ENCODE measurements at places on chromosomes 2 and 18. TPM values are rescaled to one million over a fixed set of nuclear protein-coding genes. Genes with fewer than 3 reads are reported as not detected.

DNA sequence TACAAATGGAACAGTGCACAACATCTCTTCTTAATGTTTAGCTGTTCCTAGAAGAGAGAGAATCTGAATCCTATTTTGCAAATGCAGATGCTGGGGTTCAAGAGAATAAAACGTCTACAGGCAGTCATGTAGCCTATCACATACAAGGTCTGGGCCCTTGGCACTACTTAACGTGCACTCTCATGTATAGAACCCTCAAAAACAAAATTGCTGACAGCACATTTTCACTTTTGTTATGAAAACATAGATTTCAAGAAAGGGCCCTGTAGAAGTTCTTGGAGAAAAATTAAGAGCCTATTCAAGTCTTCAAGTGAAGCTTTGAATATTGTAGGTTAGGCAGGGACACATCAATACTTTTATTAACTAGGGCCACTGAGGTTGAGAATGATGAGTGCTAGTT, 504.3 kb upstream of the FAM98A start:
- no peak for DNase-seq

- DNase-seq: no peak
These were observed 270.1 kb downstream of the EIPR1 start for GRCh38 chr2:3107567-3107966.

DNA sequence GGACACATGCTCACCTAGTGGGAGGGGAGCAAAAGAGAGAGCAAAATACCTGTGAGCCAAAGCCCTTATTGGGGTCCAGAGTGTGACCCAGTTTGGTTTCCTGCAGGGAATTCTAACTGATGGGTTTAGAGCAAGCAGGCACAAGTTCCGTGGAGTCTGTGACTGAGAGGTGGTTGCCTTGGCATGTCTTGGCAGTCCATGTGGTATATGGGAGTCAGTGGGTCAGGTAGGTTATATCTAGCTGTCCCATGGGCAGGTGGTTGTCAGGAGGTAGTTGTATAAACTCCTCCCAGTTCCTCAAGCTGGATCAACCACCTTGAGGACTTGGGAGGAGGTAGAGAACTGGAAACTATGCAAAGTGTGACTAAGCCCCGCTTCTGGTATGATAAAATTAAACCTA, 452.8 kb upstream of the VWC2L start:
- no peak for DNase-seq

DNA sequence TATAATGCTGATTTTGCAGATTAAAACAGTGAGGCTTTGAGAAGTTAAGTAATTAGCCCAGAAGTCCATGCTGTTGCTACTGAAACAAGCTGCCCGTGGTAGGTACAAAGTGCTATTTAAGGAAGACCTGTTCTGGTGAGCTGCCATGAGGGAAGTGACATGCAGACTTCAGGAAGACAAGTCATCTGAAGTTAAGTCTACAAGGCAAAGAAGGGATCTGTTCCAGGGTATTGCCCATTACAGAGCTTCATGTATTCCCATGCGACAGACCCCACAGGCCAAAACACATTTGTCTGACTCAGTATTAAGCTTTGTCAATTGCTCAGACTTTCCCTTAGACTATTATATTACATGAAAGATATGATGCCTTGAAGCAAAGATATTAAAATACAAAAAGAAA, 520.8 kb downstream of the FBXO15 start:
- no peak for DNase-seq

DNA sequence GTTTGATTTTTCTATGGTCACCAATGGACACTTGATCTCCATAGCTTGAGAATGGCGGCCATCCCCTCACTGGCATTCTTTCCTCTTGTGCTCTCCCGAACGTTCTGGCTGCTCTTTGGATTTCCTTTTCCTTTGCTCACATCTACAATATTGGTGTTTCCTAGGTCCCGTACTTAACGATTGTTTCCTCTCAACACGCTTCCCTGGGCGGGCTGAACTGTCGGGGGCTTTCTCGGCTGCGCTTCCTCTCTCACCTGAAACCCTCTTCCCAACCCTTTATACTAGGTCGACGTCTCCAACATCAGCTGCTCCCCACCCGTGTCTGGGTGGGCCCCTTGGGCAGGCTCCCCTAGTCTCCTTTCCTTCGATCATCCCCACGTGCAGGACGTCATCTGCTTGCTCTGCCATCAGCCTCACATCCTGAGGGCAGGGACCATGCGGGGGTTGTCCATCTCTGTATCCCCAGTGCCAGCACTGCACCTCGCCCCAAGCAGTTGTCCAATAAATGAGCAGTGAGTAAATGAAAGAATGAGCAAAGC, 634 bp upstream of the DIS3L2 start:
- no peak for DNase-seq

DNA sequence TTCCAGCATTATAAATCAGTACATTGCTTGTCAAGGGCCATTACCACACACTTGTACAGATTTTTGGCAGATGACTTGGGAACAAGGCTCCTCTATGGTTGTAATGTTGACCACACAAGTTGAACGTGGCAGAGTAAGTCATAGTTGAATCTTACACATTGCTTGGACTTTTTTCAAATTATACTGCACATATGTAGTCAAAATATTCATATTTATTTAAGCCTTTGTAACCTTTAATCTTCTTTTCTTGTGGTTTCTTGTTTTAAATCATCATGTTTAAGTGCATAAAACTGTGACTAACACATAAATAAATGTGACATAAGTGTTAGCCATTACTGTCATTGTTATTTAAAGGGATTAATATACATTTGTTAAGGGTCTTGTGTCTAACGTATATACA, 52.1 kb upstream of the EPB41L5 start:
- DNase-seq: no peak

- DNase-seq: peak; percentile 63
These were observed 28.5 kb downstream of the HRH4 start for GRCh38 chr18:24488824-24489493.

DNA sequence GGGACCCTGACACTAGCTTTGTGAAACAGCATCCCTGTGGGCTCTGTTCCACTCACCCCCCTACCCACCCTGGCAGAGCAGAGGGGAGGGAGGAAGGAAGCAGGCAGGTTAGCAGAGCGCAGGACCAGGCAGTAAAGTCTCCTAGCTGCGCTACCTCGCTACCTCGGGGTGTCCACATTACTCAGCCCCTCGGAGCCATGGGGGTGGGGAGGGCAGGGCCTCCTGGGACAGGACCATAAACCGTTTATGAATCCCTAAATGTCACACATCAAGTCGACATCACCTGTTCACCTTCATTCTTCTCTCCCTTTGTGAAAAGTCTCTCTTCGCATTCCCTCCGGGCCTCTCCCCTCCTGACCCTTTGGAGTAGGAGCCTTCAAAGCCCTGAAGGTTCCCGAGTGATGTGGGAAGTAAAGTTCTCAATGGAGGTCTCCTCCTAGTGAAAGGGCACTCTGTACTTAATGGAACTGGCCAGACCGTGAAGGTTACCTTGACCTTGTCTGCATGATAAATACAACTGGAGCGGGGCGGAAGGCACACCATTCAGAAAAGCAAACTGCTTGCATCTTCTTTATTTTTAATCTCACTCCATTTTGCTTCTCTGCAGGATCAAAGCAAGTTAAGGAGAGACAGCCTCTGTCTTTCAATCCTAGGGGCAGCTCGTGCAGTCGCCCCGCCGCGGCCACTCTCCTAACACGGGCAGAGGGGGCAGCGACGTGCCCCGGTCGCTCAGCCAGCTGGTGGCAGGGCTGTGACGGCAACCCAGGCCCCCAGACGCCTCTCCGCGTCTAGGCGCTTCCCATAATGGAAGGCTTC, 23.7 kb upstream of the SMAD7 start:
- DNase-seq: no peak

DNA sequence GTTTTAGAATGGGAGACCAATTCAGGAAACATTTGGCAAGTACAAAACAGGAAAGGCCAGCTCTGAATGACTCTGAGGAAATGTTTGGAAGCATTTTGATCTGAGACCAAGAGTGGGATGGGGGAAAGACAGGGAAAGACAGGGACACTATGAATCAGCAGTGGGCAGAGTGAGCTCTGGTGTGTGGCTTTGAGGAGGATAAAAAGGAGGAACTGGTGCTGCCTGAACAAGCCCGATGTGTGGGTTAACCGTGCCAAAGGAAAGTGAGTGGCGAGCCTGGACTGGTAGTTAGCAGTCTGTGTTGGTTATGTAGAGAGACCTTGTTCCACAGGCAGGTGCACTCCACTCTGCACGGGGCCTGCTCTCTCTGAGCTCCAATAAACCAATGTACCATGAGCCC, 5.3 kb downstream of the MFSD6 start:
- no peak for DNase-seq

DNA sequence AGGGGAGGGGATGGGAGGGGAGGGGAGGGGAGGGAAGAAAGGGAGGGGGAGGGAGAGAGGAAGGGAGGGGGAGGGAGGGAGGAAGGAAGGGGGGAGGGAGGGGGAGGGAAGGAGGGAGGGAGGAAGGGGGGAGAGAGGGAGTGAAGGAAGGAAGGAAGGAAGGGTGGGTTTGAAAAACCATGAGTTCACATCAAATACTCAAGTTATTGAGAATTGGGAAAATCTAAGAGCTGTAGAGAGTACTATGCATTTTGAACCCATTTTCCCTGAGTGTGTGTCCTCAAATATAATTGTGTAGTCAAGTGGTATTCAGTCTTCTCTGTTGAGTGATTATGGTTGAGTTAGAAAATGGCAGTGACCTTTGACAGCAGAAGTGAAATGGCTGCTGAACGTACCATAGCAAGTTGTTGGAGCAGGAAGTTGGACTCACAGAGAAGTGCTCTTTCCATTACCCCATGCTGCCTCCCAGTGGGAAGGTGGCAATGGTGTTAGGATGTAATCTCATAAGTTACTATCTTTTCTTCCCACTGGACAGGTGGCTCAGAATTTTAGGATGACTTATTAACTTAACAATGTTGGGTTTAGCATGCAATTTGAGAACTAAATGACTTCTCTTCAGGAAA, 214.6 kb downstream of the SETBP1 start:
- DNase-seq: no peak

DNA sequence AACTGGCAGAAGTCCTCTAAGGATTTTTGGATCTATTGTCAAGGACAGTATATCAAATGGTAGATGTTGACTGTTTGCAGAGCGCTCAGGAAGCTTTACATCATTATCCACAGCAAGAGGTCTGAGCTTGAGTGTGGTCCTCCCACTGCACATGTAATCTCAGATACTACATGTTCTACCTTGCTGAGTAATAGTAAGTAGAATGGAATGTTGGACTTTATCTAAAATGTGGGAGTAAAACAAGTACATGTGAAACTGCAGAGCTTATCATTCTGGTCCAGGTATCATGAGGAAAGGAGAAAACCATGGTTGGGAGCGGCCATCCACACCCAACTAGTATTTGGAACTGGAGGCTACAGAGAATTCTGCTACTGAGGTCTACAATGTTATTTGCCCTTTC, 19.3 kb upstream of the CD28 start:
- no peak for DNase-seq

- no peak for DNase-seq
These were observed 371.9 kb downstream of the STK39 start for GRCh38 chr2:167875529-167875928.

GBX2 gene
- 0.52 TPM for polyA plus RNA-seq

ANKRD36 gene
- 29.6 TPM for polyA plus RNA-seq

ASPRV1 gene
- 4.7 TPM for polyA plus RNA-seq

IAH1 gene
- 45.0 TPM for polyA plus RNA-seq

DSC3 gene
- 2.5 TPM for polyA plus RNA-seq

FRZB gene
- 10.9 TPM for polyA plus RNA-seq

C2orf92 gene
- polyA plus RNA-seq: 25.4 TPM

Data from left kidney (tissue), 8 donors.